ENCODE measurements at places on chromosomes 1 and 21.

- DNase-seq = no peak
Measured at GRCh38 chr1:219202567-219202966, 28.9 kb downstream of the LYPLAL1 start.

- DNase-seq = no peak
Measured at GRCh38 chr1:84424513-84425149, 26.3 kb downstream of the DNASE2B start.

- no peak for DNase-seq
Measured at GRCh38 chr1:34867415-34867814, 7.9 kb upstream of the SMIM12 start.

DNA sequence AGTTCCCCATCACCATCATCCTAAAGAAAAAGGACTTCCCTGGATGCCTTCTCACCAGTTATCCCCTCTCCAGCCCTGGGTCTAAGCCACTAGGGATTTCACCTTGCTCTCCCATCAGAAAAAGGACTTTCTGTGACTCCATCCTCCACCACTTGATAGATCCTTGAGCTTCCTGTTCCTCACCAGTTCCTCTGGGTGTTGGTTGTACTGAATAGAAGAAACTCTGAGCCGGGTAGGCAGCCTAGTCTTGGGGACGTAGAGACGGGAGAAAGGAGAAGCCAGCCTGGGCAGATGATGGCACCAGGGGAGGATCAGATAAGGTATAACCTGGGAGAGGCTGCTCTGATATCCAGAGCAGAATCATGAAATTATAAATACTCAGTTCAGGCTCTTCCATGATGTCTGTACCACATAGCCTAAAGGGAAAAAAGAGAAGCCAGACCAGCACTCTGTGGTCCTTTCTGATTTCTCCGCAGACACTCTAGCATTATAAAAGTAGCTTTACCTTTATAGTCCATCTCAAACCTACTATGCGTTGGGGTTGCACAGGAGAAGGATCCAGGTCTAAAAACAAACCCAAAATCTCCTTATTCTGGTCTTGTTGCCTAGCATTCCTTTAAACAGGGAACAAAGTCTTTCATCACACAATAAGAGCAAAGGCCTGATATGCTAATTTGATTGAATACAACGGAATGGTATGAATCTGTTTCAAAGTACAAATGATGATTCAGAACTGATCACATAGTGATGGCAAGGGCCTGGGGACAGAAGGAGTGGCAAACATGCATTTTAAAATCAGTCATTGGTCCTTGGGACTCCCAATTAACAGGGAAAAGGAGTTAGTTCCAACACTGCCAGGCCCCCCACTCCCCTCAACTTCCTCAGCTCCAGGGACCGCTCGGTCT lies 1.2 kb upstream of the CD34 start:
- DNase-seq = no peak

GRCh38 chr1:118304722-118305359 lies 119.8 kb upstream of the SPAG17 start:
- no peak for DNase-seq

GRCh38 chr1:107706182-107706581 lies 258.8 kb downstream of the VAV3 start:
- DNase-seq = no peak

- DNase-seq = no peak
Measured at GRCh38 chr1:170063109-170063826, 11.2 kb downstream of the KIFAP3 start.

DNA sequence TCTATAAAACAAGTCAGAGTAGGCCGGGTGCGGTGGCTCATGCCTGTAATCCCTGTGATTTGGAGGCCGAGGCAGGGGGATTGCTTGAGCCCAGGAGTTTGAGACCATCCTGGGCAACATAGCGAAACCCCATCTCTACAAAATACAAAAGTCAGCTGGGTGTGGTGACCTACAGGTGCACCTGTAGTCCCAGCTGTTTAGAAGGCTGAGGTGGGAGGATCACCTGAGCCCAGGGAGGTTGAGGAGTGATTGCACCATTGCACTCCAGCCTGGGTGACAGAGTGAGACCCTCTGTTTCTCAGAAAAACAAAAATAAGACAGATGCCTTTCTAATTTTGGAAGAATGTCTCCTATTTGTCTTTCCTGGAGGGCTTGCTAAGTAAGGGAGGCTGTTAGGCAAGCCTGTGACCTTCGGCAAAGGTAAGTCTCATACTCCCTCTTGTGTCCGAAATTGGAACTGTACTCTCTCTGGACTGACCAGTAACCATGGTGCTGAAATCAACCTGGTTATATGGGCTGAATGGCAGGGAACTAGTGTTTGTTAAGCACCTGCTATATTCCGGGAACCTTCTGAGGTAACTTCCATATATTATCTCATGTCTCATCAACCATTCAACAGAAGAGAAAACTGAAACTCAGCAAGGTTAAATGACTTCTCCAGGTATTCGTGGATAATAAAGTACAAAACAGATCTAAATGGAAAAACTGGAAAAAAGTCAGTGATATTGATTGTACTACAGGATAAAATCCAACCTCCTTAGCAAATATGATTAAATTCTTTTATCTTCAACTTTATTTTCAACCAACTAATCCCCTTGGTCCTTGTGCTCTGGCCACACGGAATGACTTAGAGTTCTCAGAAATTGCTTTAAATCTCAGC lies 11.8 kb upstream of the RAB3B start:
- DNase-seq = peak; percentile 84

DNA sequence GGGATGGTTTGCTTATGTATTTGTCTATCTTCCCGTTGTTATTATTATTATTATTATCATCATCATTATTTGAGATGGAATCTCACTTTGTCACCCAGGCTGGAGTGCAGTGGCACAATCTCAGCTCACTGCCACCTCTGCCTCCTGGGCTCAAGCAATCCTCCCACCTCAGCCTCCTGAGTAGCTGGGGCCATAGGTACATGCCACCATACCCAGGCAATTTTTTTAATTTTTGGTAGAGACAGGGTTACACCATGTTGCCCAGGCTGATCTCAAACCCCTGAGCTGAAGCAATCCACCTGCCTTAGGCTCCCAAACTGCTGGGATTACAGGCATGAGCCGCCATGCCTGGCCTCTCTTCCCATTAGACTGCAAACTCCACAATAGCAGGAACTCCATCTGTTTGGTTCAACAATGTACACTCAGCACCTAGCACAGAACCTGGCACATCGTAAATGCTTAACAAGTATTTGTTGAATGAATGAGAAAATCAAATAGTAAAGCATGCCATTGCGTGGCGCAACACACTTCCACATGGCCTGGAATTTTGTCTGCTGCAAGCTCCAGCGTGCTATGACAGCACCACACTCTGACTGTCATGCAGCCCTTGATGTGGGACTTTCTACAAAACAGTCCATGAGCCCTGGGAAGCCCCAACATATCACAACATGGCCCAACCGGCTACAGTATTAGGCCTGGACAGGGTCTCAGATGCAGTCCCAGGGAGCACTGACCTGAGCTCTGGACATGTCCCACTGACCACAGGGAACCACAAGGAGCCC lies 3.8 kb upstream of the TINAGL1 start:
- no peak for DNase-seq

DNA sequence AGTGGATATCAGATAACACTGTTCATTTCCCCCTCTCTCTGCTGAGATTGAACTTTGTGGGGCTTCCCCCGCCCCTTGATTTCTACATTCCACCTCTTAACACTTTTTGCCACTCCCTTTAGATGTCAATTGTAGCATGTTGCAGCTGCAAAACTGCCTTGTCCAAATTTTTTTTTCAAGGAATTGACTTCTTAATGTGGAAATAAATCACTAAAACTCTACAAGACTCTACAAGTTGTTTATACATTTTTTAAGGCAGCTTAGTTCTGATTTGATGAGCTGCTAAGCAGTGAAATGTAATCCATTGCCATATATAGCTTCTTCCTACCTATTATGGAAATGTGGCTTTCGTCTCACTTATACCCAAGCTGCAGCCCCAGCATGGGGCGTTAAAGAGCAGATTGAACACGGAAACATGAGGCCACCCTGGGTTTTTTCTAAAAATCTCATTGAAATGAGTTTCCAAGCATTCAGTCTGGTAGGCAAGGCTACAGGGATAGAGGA lies 132.2 kb downstream of the SYT2 start:
- DNase-seq = no peak

GRCh38 chr1:113565621-113566020 lies 175.3 kb downstream of the MAGI3 start:
- DNase-seq = no peak

- no peak for DNase-seq
Measured at GRCh38 chr21:28261298-28261697, 731.4 kb downstream of the LTN1 start.

DNA sequence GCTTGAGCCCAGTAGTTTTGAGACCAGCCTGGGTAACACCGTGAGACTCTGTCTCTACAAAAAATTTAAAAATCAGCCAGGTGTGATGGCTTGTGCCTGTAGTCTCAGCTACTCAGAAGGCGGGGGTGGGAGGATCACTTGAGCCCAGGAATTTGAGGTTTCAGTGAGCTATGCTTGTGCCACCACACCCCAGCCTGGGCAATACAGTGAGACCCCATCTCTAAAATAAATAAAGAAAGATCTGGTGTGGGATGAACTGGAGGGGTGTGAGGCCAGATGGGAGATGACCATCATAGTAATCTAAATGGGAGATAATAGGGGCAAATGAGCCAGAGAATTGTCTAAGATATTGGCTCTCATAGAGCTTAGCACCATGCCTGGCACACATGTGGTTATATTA lies 60.1 kb upstream of the TRABD2B start:
- no peak for DNase-seq

DNA sequence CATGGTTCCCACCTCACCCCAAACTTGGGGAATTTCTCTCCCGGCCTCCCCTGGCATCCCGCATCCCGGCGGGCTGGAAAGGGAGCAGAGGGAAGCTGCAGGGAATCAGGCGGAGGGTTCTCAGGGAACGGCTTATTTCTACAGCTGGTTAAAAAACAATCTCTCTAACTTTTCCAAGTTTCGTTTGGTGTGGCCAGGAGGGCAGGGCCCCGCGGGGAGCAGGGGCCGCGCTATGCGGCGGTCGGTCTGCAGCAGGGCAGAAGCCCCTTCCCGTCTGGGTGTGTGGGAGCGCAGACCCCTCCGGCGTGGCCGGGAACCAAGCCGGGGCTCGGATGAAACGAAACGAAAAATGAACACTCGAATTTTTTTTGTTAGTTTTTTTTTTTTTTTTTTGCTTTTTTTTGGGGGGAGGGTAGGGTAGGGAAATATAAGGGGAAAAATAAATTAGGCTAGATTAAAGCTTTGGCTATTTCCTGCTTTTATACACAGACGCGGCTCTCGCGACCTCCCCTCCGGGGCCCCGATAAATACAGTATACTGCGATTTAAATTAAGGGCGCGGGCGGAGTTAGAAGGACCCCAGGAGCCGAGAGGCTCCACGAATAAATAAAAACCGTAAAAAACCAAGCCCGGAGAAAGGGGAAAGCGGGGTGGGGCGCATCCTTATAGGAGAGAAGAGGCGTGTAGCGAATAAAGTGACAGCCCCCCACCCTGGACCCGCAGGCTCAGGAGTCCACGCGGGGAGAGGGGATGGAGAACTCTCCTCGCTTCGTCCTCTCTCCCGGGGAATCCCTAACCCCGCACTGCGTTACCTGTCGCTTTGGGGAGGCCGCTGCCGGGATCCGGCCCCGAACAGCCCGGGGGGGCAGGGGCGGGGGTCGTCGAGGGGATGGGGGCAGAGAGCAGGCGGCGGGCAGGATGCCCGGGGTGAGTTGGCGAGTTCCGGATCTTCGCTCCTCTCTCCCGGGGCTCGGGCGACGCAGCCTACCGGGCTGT lies 2.1 kb downstream of the POU3F1 start:
- no peak for DNase-seq

DNA sequence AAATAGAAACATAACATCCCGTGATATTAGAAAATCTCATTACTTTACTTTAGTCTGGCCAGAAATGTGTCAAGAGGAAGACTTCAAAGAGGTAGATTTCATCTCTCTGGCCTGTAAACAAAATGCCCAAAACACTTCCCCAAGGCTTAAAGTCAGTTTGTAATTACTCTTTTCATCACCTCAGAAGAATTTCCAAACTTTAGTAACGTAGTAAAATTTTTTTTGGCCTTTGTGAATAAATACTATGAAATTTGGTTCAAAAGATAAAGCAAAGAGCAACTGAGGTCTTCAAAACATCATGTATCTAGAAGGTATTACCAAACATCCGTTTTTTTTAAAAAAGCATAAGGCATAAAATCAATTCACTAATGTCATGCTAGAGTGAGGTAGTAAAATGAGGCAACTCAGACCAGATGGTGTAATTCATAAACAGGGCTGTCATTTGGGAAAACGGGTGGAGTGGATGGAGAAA lies 51.4 kb downstream of the LEPR start:
- DNase-seq = no peak

DNA sequence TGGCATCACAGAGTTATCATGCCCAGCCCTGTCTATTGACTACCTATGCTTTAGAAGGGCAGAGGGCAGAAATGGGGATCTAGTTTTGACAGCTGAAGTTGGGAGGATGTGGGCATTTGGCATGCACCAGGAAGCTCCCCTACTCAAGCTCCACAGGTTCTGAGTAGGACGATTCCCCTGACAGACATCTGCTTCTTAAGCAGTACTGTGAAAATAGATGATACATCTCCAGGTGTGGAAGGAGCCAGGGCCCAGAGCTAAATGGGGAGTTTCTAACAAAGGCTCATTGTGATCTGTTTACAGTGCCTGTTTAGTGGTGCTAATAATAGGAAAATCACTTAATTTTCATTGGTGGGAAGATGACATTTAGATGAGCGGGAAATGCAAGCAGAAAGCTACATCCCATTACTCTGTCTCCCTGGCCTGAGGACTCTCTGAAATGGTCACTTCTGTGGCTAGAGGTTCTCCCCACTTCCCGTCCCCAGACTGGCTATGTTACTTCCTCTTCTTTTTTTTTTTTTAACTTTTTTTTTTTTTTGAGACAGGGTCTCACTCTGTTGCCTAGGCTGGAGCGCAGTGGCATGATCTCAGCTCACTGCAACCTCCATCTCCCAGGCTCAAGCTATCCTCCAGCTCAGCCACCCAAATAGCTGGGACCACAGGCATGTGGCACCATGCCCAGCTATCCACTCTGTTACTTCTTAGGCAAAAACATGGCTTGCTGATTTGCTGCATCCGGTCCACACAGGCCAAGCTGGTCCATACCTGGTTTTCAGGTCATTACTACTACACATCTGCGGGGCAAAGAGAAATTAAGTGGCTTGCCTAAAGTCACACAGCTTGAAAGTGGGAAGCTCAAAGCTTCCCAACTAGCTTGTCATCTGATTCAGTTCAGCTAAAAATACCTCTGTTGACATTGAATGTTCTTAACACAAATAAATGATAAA lies 23.2 kb upstream of the CNIH3 start:
- no peak for DNase-seq

GRCh38 chr1:19309123-19309813 lies 2.7 kb downstream of the AKR7A2 start:
- no peak for DNase-seq

DNA sequence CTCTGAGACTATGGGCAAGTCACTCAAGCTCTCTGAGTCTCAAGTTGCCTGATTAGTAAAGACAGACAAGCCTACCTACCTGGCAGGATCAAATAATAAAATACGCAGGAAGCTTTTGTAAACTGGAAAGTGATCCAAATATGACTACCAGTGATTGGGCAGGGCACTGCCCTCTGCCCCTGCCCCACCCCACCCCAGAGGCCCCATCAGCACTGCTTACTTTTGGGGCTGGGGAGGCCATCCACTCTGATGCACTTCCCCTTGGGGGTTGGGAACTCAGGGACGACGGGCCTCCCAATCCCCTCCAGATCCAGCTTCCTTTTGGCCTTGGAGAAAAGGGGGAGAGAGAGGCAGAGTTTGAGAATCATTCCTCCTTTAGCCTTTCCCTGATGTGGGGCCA lies 6.9 kb downstream of the E2F2 start:
- no peak for DNase-seq

Data from kidney capillary endothelial cell (primary cell).